Fibroblast of skin of right biceps (primary cell): ENCODE measurements at places on chromosomes 11 and 22.

DNA sequence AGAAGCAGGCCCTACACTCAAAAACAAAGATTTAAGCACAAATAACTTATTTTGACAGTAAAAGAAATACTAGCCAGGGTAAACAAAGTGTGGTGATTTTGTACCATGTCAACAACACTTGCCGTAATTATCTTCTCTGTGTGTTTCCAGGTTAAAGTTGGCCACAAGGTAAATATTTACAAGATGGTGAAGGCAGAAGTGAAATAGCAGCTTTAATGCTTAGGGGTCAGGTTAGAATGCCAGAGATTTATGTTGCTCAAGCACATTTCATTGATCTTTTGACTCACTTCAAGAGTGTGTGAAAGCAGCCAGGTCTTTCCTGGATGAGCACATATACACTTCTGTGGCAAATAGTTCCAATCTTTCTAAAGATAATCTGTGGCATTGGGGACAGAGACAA lies 270.2 kb upstream of the LUZP2 start:
- no peak for DNase-seq

DNA sequence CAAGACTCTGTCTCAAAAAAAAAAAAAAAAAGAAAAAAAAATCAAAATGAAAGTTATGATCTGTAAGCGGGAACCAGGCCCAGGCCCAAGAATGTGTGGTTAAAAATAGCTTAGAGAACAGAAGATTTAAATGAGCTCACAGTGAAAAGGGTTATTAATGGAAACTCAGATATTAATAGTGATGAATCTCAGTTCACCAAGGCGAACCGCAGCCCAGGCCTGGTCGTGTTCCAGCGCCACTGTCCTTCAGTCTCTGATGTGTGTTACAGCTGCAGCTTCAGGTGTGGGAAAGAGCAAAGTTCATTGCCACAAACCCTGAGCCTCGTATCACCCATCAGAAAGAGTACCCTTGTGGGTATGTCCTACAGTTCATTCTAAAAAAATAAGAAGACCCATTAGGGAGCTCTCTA lies 107.1 kb downstream of the GAB2 start:
- DNase-seq: peak; percentile 65

- no peak for DNase-seq
Observed at GRCh38 chr11:127888386-127888785, 699.0 kb downstream of the ETS1 start.

- no peak for DNase-seq
Observed at GRCh38 chr11:3014943-3015342, 22.8 kb upstream of the NAP1L4 start.

GRCh38 chr11:67113231-67113721 lies 5.8 kb upstream of the KDM2A start:
- DNase-seq: no peak

DNA sequence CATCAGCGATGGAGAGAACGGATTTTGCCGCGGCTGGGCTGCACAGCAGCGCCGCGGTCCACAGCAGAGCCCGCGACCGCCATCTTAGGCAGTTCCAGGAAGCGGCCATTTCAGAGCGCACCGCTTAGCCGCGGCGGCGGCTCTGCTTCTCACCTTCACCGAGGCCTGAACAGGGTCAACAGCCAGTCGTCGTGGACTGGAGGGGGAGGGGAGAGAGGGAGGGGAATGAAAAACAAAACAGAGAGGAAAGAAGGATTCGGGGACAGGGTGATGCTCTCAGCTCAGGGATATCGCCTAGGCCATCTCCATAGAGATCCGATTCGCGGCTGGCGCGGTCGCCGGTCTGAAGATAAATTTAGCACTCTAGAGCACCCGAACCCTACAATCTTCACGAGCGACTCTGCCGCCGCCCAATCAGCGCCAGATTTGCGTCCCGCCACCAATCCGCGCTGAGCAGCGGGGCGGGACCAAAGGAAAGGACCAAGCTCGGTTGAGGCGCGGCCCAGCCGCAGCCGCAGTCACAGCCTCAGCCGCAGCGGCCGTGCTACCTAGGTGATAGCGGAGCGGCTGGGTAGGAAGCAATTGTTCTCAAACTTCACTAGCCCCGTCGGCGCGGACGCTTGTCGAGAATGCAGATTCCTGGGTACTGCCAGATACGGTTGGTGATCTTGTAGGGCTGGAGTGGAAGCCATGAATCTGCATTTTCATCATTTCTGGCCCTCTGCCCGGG lies at the start of gene ZBED5:
ZBED5 (minus strand) TSS at position 345 of the 730 bp plus-strand sequence. CDS start 3,108 bp downstream, outside the sequence.
- DNase-seq: peak; percentile 98

DNA sequence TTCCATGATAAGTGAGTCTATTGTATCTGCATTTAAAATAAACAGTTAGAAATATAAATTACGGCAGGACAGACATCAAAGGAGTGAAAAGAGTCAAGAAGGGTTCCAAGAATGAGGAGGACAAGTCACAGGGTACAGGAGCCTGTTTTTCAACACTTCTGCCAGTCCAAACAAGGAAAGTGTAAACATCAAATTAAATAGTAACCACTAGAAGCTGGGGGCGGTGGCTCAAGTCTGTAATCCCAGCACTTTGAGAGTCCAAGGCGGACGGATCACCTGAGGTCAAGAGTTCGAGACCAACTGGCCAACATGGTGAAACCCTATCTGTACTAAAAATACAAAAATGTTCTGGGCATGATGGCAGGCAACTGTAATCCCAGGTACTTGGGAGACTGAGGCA lies 219.6 kb downstream of the LUZP2 start:
- DNase-seq: no peak

DNA sequence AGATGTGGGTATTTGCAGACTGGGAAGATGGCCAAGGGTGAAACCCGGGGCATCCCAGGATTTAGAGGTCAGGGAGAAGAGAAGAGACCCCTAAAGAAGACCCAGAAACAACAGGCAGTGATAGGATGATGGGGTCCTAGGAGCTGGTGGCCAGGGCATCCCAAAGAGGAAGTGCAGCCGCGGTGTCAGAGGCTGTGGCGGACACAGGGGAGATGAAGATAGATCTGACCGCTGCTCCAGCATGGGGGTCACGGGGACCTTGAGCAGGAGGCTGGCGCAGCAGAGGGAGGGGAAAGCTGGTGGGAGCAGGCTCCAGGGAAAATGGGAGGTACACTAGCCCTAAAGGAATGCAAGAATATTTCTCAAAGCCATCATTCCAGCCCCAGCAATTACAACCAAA lies 47.3 kb downstream of the CTTN start:
- peak; percentile 12 for DNase-seq

- no peak for DNase-seq
Observed at GRCh38 chr11:10611979-10612862, 43.8 kb upstream of the LYVE1 start.

DNA sequence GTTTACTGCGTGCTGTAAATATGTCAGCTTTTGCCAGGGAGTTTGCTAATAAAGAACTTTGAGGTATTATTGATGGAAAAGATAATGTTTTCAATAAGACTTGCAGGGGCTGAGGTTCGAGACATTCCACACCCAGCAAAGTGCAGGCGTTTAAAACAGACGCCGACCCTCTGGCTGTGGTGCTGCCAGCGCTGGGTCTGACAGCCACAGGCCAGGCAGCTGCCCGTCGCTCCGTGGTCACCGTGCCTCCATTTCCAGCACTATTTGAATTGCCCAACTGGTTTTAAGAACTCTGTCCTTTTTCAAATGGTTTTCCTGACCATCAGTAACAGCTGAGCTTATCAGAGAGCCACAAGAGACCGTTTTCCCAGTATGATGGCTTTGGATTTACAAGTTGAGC lies 28.1 kb upstream of the ALX4 start:
- DNase-seq: no peak

DNA sequence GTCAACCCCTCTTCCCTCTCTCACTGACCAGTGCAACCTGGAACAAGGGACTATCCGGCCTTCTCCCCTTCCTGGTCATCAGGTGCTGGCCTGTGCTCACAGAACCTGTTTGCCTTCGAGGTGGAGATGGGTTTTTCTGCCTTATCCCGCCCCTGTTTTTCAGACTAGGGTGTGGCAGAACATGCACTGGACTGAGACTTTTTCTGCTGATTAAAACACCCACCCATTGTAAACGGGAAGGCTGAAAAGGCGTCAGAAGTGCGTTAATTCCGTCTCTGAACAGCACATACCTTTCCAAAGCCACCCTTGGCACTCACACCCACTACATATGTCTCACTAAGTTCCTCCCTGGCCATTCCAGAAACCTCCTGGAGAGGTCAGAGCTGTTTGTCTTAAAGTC lies 4.4 kb upstream of the B3GNT6 start:
- DNase-seq: no peak

GRCh38 chr11:30016588-30017363 lies at the start of gene KCNA4:
Gene KCNA4, minus strand, starts transcription at chr11:30017030. Its CDS starts 4,352 bp downstream, at chr11:30012678.
- peak; percentile 21 for DNase-seq

DNA sequence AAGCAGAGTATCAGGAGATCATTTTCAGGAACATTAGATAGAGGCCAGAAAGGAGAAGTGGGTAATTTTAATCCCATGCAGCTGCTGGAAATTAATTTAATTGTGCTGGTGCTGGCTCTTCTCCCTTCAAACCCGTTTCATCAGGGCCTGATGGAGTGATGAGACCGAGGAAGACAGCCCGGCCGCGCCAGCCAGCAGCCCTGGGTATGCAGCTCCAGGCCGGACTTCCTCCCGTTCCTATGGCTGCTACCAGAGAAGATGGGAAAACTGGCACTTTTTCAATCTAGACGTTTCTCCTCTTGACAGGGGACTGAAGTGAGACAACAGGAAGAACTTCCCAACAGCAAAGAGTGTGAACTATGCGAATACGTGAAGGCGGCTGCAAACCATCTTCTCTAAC lies 24.6 kb upstream of the ZBTB16 start:
- DNase-seq: no peak

GRCh38 chr11:44597358-44598012 lies 32.0 kb downstream of the CD82 start:
- no peak for DNase-seq
